Inflammatory macrophage treated with lipopolysaccharide for 4 hours (primary cell): ENCODE measurements at places on chromosomes 4 and X.

DNA sequence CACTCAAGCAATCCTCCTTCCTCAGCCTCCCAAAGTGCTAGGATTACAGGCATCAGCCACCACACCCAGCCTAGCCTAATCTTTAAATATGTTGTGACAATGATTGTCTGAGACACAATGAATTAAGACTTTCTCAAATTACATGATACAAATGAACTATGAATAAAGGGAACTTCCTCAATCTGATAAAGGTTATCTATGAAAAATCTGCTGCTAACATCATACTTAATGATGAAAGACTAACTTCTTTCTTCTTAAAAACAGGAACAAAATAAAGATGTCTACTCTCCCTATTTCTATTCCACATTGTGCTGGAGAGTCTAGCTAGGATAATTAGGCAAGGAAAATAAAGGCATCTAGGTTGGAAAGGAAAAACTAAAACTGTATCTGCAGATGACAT, 60.0 kb downstream of the PDHA1 start:
- DNase-seq = peak; percentile 23

DNA sequence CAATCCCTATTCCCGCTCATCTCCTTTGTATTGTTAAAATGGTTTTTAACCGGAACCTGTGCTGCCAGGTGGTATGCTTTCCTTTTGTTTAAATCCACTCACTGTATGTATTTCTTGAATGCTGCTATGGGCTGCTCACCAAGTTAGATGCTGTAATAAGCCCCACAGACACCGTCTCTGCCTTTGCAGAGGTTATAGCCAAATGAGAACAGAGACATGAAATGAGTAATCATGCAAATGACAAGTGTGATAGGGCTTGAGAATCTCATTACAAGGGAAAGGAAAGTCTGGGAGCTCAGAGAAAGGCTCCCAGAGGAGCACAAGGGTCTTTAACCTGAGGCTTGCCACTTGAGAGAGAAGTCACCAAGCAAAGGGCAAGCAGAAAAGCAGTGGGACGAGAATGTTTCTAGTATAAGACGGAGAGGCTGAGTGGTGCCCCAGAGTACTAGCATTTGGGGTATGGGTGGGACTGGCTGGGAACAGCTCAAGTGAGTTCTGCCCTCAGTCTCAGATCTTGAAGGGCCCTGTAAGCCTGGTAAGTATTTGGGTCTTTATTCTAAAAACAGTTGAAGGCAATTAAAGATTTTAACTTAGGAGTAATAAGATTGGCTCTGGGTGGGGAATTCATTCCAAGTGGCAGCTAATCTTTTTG, 110.8 kb upstream of the H2AZ1 start:
- no peak for DNase-seq

DNA sequence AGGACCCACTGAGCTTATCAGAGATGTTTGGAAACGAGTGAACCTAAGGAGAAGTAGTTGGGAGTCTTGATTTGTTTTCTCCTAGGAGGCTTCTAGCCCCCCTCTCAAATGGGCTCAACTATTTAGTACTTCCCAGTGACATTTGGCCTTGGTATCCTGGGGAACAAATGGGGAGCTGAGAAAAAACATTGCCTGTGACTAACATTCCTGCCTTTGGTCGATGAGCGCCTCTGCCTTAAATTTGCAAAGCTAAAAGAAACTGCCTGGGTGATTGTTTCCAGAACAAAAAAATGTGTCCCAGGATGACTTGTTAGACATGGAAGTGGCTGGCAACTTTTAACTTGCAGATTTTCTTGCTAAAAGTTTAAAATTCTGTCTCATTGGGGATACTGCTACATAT, 58.8 kb upstream of the IGFBP7 start:
- DNase-seq = no peak

DNA sequence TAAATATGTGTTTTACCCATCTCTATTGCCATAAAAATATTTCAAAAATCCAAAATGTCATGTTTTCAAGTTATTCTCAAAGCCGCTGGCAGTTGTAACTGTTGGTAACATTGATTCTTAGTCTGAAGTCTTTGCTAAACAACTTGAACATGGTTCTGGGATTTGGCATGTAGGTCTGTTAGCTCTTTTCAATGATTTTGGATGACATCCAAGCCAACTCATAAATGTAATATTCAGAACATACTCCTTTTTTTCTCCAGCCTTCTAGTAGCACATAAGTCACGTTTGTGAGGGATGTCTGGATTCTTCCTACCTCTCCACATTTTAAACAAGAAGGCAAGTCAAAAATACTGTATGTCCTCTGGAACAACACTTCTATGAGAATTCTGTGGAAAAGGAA, 305.3 kb downstream of the PRR32 start:
- DNase-seq = no peak

DNA sequence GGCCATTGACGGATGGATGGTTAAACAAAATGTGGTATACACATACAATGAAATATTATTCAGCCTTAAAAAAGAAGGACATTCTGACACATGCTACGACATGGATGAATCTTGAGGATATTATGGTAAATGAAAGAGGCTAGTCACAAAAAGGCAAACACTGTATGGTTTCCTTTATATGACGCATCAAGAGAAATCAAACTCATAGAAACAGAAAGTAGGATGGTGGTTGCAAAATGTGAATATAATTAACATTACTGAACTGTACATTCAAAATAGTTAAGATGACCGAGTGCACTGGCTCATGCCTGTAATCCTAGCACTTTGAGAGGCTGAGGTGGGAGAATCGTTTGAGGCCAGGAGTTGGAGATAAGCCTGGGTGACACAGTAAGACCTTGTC, 9.5 kb upstream of the CASK start:
- no peak for DNase-seq

DNA sequence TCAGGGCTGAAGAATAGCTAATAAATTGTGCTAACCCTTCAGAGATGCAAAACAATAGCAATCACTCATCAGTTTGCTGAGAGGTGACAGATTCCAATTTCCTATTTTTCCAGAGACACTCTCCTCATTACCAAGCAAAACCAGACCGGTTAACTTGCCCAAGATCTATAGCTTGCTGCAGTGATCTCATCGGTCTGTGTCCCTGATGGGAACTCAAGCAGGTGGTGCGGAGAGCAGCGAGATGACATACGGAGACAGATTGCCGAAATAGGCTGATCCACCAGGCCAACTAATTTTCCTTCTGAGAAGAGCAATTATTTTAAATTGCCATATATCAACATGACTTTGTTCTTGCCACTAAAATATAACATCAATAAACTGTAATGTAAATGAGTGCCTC, 10.5 kb upstream of the DCHS2 start:
- DNase-seq = no peak

DNA sequence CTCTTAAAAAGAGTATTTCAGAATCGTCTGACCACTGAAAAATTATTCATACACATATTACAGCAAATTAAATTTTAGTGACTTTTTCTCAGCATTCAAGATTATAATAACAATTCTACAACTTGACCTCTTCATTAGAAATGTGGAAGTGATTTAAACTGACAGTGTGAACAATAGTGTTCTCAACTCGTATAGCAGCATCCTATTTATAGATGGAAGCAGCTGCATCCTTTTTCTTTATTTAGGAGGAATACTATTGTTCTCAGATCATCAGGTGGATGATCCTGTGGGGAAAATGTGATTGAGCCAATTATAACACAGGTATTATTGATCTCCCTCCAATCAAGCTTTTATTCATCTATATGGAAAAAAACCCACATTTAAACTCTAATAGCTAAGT, 56.7 kb downstream of the RAPGEF2 start:
- no peak for DNase-seq

- DNase-seq = no peak
Measured at GRCh38 chr4:7131498-7132031, 60.8 kb upstream of the SORCS2 start.

DNA sequence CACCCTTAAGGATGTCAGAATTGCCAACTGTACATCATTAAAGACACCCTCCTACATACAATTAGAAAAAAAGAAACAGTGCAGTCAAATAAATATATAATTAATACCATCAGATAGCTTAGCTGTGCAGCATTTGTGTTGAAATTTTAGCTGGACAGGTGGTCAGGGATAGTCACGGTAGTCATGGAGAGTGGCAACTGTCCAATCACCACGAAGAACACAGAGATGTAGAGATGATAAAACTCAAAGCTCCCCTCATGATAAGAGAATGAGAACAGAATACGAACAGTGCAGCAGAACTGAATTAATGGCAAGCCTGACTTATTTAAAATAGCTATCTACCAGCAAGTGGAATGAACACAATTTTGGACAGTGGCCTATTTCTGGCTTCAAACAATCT, 27.2 kb downstream of the SLC39A8 start:
- no peak for DNase-seq

GRCh38 chr4:70371987-70372386, 10.9 kb upstream of the SMR3B start:
- DNase-seq = no peak
